ENCODE measurements at places on chromosomes 5 and 9.

GRCh38 chr9:130288926-130289690, 23.5 kb downstream of the HMCN2 start:
- no peak for DNase-seq

- DNase-seq = no peak
These were observed 28.8 kb upstream of the ROR2 start for GRCh38 chr9:91978740-91979414.

- DNase-seq = no peak
These were observed 93.5 kb upstream of the HAND1 start for GRCh38 chr5:154571325-154572035.

DNA sequence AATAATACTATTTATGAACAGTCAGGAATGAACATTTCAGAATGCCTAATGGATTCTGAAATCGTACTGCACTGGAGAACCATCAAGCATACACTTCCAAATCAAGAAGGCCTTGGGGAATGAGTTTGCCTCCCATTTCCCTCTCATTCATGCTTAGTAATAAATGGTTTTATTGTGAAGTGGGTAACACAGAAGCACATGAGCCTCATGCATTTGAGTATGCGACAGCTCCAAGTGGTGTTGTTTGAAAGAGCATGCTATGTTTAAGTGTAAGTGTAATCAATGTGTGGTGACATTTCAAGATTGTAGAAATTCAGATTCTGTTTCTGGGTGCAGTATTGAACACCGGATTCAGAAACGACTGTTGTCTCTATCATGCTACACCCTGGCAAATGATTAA, 60.0 kb downstream of the SGCD start:
- no peak for DNase-seq

DNA sequence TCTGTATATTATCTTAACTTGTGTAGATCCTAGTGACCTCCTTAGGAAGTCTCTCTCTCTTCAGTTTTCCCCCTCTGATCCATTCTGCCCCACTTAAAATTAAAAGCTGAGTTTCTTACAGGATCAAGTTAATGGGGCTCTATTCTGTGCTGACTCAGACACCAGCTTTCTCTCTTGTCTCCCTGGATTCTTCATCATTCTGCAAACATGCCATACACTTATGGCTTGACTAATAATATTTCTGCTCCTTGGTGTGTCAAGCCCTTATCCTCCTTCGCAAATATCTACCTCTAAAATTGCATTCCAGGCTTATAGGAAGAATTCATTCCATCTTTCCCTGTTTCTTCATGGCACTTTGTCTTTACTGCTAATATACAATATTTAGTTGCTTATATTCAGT, 18.1 kb downstream of the LRRC70 start:
- no peak for DNase-seq

DNA sequence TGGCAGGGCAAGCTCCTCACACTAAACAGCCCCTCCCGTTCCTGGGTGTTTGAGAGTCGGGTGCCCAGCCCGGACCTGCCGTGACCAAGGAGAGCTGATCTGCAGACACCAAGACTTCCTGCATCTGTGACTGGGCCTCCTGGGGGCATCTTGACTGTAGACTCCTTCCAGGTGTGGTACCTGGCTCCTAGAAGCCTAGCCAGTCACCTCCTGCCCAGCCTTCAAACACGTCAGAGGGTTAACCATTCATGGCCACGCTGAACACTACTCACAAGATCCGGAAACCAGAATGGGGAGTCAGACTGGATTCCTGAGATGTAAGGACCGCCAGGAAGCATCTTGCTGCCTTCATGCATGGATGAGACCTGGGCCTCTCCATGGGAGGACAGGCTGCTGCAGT, 3.7 kb upstream of the LCN2 start:
- no peak for DNase-seq

DNA sequence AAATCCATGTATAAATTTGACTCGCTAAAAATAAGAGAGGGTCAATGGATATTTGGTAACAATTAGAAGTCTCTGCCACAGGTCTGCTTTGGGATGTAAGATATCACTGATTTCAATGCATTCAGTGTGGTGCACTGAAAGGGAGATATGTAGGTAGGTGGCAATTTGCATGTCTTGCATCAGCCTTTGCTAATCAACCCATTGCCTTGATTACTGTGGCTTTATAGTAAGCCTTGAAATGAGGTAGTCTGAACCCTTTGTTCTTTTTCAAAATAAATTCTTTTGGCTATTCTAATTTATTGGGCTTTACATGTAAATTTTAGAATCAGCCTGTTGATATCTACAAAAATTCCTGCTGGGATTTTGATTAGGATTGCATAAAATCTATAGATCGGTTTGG, 15.8 kb upstream of the TBCA start:
- DNase-seq = no peak
